ENCODE measurements at places on chromosomes 7 and 10.

DNA sequence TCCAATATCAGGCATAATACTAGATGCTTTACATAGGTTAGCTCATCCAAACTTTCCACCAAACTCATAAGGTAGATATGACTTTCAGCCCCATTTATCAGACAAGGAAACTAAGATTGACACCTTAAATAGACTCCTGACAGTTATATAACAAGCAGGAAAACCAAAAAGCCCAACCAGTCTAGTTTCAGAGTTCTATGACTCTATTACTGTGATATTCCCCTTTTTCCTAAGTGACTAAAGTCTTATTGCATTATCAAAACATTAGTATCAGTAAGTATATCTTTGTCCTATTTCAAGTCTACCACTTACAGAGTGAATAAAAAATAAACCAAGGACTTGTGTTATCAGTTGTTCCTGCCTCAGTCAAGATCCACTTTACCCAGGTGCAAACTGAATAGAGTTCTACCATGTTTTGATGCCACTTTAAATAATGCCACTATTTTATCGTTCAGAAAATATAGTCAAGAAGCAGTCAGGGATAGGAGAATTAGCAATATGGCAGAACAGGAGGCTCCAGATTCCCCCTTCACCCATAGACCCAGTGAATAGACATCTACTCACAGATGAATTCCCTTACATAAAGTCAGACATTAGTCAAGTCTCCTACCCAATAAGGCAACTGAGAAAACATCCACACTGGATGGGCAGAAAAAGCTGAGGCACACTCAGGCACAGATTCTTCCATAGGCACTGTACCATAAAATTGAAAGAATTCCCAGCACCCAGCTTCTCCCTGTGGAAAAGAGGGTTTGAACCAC lies 74.1 kb downstream of the CRPPA start:
- DNase-seq = no peak

- DNase-seq = no peak
Observed at GRCh38 chr7:106639476-106640334, 21.3 kb downstream of the CCDC71L start.

GRCh38 chr7:108561047-108561619 lies 8.4 kb downstream of the THAP5 start:
- no peak for DNase-seq

GRCh38 chr7:28165961-28166955 lies 14.3 kb downstream of the JAZF1 start:
- no peak for DNase-seq

GRCh38 chr10:89426230-89426868 lies 12.0 kb downstream of the IFIT5 start:
- no peak for DNase-seq

DNA sequence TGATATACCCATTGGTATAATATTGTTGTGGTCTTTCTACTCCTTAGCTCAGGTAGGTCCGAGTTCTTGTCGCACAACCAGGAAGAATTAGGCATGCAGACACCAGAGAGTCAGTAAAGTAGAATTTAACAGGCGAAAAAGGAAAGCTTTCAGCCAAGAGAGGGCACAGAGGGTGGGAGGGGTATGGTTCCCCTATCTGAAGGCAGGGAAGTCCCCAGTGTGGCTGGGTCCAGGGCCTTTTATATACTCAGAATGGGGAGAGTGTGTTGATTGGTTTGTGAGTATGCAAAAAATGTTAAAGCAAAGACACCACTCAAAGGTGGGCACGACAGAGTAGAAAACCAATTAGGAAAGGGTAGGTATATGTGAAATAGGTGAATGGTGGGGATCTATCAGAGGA lies 53.9 kb downstream of the IMMP2L start:
- DNase-seq = no peak

DNA sequence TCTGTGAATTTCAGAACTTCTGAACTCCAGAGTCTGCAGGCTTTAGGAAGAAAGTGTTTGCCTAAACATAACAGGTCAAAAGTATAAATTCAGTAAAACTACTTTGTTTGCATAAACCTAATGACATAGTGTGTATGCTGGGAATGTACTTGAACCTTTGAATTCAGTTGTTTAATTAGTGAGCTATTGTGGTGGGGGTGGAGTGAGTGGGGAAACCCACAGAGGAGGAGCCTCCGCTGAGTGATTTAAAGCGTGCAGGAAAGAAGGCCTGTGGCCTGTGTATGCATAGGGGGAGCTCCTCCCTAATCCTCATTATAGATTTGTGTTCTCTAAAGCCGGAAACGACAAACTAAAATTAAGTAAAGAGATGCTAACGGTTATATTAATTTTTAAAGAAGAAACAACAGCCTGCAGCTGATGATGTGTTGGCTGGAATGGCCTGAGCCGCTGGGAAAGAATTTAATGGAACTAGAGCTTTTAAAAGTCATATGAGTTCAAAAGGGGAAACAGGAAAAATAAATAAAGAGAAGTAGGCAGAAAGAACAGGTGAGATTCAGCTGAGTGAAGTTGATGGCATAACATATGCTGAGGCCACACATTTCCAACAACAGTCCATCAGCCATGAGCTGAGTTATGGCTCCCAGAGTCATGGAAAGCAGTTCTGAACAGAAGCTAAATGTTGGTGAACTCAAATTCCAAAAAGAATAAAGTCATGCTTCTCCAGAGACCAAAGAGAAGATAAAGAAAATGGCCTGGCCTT lies 595.0 kb downstream of the GRM8 start:
- no peak for DNase-seq

- DNase-seq = no peak
Observed at GRCh38 chr7:82789883-82790609, 346.5 kb upstream of the CACNA2D1 start.

- no peak for DNase-seq
Observed at GRCh38 chr10:1120306-1120705, 64.1 kb downstream of the WDR37 start.

DNA sequence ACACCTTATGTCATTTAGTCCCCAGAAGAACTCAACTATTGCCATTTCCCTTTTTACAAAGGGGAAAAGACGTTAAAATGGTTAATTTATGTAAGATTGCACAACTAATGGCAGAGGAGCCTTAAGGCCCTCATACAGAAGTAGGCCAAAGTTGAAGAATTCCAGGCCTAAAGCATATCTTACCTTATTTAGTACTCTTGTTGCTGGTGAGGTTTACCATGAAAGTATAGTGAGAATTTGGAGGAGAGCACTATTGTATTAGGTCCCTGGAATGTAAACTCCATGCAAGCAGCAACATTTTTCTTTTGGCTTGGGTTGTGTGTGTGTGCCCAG lies 731 bp upstream of the CRPPA start:
- no peak for DNase-seq

DNA sequence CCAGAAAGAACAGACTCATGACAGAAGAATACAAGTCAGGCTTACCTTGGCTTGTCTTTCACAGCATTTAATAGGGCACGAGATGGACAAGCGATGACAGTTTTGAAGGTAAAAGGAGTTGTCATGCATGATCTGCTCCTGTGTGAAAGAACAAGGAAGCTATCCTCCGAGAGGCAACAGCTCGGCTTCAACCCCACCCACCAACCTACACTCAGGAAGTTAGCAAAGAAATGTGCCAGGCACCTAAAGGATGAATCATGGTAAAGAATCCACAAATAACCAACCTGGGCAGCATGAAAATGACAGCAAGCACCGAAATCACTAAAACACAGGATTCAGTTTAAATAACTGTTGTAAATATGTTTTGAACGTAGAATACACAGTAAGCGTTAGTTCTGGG lies 700.2 kb downstream of the TYW1 start:
- no peak for DNase-seq

DNA sequence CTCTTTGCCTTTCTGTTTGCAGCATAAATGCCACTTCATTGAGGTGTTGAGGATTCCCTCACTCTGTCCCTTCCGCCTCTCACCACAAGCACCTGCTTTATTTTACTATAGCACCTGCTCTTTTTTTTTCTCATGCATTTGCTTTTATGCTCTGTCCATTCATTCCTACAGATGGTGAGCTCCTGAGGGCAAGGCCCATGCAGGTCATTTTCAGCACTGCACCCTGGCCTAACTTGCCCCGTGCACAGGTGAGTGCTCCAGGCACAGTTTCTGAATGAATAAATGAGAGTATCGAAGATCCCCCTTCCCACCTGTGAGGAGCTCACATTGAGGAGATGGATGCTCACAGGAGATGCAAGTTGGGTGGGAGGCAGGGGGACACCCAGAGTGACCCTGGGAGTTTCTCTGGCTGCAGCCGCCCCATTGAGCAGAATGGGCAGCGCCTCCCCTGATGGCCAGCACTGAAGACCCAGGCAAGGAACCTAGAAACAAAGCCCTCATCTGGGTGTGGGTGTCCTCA lies 1.2 kb upstream of the AKR1E2 start:
- no peak for DNase-seq

- DNase-seq = no peak
Observed at GRCh38 chr10:118557946-118558345, 37.5 kb downstream of the PRLHR start.

DNA sequence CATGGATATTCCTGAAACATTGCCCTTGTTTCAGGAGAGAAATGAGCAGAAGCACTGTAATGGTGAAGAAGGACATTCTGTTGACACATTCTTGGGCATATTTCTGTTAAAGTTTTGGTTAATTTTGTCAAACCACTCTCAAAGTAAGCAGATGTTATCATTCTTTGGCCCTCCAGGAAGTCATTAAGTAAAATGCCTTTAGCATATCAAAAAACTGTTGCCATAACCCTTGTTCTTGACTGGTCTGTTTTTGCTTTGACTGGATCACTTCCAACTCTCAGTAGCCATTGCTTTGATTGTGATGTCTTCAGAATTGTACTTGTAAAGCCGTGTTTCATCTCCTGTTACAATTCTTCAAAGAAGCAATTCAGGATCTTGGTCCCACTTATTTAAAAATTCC lies 404.3 kb upstream of the LRRTM3 start:
- DNase-seq = no peak

DNA sequence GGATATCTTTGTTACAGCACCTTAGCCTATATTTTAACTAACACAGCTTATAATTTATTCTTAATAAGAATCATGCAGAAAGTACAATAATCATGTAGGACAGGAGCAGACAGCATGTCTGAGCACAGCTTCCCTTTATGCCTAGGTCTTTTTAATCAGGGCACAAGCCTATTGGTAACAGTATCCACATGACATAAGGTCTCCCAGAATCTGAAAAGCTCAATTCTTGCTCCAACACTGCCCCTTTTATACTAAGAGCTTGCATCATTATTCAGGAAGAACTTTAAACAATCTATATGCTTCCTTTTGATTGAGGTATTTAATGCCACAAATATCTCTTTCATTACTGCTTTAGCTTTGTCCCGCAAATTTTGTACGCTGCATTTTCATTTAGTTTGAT lies 31.6 kb downstream of the IL6 start:
- DNase-seq = no peak

GRCh38 chr10:22326145-22326702 lies 5.3 kb downstream of the BMI1 start:
- no peak for DNase-seq

DNA sequence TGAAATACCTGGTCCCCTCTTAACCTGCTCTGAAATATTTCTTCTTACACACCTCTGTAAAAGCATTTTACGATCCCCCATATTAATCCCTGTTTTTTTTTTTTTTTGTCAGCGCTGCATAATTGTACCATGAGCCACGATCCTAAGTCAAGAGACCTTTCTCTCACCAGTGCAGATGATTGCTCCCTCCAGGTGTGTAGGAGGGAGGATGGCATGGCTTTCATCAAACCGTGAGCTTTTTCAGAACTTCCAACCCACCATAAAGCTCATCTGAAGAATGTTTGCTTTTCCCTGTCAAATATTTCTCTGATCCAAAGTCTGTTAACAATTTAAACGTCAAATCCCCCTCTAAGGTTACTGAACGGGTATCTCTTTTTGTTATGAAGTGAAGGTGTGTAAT lies 28.2 kb upstream of the SEPHS1 start:
- DNase-seq = no peak

GRCh38 chr10:27019827-27020226 lies 80.5 kb downstream of the ANKRD26 start:
- no peak for DNase-seq

GRCh38 chr7:139720705-139721231 lies 57.0 kb downstream of the HIPK2 start:
- DNase-seq = no peak

DNA sequence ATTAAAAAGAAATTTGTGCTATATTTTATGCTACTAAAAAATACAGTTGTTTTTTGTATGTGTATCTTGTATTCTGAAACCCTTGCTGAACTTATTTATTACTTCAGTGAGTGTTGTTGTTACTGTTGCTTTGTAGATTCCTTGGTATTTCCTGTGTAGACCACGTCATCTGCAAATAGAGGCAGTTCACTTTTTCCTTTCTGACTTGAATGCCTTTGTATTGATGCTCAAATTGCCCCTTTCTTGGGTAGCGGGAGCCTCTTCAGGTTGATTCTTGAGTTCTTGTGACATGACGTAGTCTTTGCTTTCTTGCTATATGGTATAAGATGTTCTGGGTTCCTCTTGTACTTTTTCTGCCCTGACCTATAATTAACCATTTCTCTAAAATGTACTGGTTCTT lies 504.1 kb downstream of the SDK1 start:
- DNase-seq = no peak

GRCh38 chr7:84136336-84136735 lies 58.3 kb downstream of the SEMA3A start:
- DNase-seq = no peak

DNA sequence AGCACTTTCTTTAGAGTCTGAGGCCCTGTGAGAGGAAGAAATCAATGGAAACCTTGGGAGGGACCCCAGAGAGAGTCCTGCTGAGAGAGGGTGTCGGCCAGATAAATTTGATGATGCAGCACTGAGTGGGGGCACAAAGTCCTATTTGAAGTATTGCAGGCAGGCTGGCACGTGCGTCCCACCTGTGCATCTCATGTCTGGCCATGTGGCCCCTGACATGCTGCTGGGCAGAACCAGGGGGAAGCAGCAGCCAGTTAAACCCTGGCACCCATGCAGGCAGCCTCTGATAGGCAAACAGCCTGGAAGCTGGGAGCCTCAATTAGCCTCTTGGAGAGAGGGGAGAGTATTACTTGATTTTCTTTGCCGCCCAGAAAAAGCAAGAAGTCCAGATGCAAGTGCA lies 180.9 kb downstream of the PLXNA4 start:
- no peak for DNase-seq

DNA sequence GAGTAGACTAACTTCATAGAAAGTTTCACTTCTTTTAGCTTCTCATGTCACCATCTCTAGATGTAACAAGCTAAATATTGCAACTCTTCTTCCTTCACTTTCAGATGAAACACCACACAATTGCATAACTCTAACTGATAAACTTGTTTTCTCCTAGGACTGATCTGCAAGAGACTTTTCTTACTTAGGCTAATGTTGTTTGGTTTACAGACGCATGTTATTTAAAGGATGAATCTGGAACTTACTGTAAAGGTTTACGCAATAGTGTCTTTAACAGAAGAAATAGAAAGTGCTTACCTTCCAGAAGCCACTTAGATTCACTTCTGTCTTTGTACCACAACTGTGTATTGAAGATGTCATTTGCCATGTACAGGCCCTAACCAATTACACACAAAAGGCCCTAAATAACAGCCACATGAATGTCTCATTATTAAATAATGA lies 22.1 kb upstream of the ZC3HAV1 start:
- DNase-seq = no peak
